ENCODE measurements at places on chromosomes 13 and 19. TPM values are rescaled to one million over a fixed set of nuclear protein-coding genes. Genes with fewer than 3 reads are reported as not detected.
A peak's percentile ranks its signal among the peaks of the same experiment; 100 is the strongest.

ZNF536 gene
- total RNA-seq = 0.10 TPM

CKM gene
- total RNA-seq = not detected

MAP3K10 gene
- 11.0 TPM for total RNA-seq

TUBB4A gene
- total RNA-seq = 3.3 TPM

ZNF681 gene
- total RNA-seq = 5.9 TPM

FPR3 gene
- 1.9 TPM for total RNA-seq

PROSER3 gene
- 10.6 TPM for total RNA-seq

SLC25A41 gene
- total RNA-seq = not detected

SGCG gene
- not detected for total RNA-seq

KLC3 gene
- 73.4 TPM for total RNA-seq

FREM2 gene
- 0.72 TPM for total RNA-seq

GRCh38 chr19:39544911-39545310, 5.0 kb upstream of the EID2 start:
- no peak for DNase-seq

- no peak for DNase-seq
Measured at GRCh38 chr19:23394511-23394910, 760 bp downstream of the ZNF91 start.

DNA sequence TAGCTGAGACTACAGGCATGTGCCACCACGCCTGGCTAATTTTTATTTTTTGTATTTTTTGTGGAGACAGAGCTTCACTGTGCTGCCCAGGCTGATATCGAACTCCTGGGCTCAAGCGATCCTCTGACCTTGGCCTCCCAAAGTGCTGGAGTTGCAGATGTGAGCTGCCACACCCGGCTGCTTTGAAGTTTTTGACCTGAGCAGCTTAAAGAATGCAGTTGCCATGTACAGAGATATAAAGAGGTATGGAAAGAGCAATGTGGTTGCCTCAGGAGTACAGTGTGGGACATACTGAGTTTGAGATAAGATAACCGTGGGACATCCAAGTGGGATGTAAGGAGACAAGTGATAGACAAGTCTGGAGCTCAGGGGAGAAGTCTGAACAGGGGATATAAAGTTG, 82.7 kb upstream of the LSM14A start:
- no peak for DNase-seq

DNA sequence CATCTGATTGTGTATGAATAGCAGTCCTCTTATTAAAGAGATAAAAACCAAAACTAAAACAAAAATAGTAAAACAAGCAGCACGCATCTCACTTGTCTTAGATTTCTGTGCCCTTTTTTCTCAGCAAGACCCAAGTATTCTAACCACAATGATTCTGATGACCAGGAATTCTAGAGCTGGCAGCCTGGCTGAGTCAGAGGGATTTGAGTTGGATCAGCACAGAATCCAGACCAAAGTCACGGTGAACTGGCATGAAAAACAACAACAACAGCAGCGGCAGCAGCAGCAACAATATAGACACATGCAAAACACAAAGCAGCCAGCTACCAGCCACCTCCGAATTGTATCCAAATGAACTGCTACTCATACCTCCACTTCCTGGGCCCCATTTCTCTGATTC, 360.5 kb downstream of the KCNRG start:
- DNase-seq = no peak

DNA sequence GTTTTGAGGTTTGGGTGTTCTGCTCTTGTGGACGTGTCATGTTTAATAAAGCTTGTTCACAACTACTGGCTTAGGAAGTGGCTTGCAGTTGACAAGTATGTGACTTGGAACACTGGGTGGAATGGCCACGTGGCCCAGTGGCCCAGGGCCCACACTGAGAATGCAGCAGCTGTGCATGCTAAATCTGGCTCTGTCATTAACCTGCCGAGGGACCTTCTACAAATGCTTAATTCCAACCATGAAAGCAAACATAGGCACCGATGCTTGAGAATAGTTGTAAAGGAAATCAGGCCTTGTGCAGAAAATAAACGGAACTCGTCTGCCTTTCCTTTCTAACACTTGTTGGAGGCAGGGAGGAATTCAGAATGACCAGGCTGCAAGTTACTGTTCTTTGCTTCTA, 11.6 kb upstream of the CLDN10 start:
- DNase-seq = no peak

DNA sequence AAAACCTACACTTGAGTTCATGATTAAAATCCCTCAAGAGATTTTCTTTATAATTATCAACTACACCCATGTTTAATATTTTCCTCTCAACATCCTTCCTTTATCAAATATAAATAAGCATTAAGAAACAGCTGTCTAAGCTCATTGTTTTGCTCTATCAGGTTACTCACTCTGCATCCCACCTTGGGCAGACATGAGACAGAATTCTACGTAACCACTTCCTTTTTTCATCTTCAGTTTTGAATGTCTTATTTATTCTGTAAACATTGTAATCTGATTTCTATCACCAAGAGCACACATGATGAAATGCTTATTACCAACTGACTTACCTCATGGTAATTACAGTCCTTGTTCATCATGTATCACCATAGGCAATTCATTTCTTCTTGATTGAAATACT, 1256.6 kb upstream of the ATXN8OS start:
- DNase-seq = no peak

- peak; percentile 96 for DNase-seq
Measured at GRCh38 chr19:10478903-10479384, 24.2 kb downstream of the KEAP1 start.

- no peak for DNase-seq
Measured at GRCh38 chr13:42377640-42378382, 105.9 kb downstream of the AKAP11 start.

DNA sequence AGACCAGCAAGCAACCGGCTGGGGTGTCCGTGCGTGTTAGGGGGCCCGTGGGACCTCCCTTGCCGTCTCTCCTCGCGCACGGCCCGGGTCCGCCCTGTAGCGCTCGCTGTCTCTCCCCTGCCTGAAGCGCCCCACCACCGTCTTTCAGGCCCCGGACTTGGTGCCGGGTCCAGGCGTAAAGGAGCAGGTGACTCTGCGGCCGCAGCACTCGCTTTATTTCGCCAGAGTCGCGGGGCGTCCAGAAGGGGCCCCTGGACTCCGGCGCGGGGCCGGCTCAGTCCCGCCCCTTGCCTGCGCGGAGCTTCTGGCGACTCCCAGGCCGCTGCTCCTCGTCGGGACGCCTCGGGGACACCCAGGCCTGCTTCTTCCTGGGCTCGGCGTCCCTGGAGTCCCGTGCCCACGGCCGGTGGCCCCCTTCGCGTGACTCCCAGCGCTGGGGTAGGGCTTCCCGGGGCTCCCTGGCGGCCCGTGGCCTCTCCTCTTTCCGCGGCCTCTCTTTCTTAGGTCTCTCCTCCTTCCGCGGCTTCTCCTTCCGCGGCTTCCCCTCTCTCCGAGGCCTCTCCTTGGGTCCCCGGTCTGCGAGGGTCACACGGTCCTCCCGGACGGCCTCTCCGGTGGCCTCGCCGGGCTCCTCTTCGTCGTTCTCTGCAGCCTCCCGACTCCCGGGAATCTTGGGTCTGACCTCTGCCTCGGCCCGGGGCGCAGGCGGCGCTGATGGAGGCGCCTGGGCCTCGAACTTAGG, 3.1 kb downstream of the AMH start:
- no peak for DNase-seq

GRCh38 chr19:23145617-23146415, 29.0 kb downstream of the ZNF730 start:
- no peak for DNase-seq

DNA sequence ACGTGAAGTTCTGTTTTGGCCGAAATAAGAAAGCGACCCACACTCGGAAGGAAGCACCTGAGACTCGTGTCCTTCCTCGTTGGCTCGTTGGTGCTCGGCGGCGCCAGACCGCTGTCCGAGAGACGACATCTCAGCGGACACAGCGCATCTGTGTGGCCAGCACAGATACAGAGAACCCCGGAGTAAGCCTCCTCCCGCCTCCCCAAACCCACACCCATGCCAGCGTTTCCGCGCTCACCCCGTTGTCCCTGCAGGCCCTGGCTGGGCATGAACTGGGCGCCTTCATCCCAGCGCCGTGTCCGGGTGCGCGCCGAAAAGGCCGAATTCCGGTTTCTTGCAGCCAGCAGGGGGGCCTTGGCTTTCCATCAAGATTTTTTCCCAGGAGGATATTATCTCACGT, 127.6 kb downstream of the SOX1 start:
- DNase-seq = no peak

DNA sequence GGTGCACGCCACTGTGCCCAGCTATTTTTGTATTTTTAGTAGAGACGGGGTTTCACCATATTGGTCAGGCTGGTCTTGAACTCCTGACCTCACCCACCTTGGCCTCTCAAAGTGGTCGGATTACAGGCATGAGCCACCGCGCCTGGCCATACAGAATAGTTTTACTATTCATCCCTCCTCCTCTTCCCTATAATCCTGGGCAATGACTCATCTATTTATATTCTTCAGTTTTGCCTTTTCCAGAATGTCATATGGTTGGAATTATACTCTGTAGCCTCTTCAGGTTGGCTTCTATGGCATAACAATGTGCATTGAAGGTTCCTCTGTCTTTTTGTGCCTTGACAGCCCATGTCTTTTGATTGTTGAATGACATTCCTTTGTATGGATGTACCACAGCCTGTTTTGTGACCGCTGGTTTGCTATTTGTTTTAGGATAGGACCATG, 22.2 kb upstream of the LRP3 start:
- DNase-seq = no peak

GRCh38 chr19:2171349-2172145, 7.8 kb downstream of the DOT1L start:
- no peak for DNase-seq

- DNase-seq = no peak
Measured at GRCh38 chr19:27777726-27778125, 1435.2 kb downstream of the UQCRFS1 start.

- DNase-seq = no peak
Measured at GRCh38 chr19:42003506-42004294, 9.7 kb upstream of the ATP1A3 start.

DNA sequence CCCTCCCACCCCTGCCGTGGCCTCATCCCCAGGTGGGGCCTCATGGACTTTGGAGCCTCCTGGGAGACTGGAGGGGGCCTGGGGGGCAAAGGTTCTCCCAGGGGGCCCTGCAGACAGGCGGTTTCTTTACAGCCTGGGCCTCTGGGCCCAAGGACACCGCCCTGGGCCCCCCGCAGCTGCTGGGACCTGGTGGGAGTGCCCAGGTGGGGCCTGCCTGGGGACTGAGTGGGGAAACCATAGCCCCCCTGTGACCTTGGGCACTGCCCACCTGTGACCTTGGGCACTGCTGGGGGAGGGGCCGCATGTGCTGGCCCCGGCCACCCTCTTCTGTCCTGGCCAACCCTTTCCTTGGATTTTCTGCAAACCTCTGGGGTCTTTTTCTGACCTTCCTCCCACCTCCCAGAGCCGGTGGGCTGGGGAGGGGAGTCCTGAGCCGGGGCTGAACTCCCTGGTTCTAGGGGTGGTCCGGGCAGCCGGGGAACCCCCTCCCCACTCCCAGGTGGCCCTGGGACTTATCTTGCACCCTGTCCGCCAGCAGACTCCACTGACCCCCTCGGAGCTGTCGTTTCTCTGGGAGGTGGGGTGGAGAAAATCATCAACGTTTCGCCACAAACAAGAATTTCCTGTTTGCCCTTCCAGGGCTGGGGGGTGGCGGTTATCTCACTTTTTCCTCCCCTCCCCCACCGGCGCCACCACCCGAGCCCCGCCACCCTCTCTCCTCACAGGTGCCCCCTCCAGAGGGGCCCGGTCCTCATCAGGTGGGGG, 27.0 kb downstream of the ARID3A start:
- DNase-seq = no peak

DNA sequence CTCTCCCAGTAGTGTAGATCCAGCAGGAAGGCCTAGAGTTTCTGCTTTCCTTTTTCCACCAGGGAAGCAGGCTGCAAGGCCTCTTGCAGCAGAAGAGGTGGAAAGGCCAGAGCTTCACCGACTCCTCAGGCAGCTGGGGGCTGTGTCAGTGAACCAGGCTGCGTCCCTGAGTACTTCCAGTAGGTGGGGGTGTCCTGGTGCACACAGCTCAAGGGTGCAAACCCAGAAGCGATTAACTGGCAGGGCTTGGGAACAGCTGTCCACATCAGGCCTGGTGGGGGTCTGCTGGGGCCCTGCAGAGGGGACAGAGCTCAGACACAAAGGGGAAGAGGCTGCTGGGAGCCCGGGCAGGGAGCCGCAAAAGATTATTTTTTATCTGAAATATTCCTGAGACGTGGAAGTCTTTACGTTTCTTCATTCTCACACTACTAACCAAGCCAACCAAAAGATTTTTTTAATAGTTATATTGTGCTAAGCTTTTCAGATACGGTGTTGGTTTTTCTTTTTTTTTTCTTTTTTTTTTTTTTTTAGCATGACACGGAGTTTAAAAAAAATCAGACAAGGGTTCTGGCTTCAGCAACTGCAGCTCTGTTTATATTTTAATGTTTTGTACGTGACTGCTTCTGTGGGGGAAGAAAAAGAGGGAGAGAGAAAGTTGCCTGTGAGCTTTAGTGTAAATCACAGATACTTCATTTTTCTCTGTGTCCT, 11.0 kb downstream of the TSHZ3 start:
- DNase-seq = no peak

GRCh38 chr19:6735181-6735911, 2.0 kb downstream of the GPR108 start:
- no peak for DNase-seq

GRCh38 chr19:29671393-29672160, 6.3 kb downstream of the PLEKHF1 start:
- no peak for DNase-seq

DNA sequence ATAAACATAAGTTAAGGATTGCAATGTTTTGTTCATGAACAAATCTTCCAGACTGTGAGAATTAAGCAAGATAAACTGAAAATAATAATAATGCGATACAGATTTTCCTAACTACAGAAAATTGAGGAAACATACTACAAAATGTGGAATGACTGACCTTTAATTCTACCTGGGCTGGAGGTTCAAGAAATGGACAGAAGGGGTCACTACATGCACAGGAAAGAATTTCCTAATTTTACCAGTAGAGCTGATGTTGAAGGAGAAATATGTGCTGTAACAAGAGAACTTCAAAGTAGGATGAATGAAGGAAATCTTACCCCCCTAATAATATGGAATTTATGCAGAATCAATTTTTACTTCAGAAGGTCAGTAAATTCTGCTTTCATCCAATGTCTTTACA, 62.3 kb downstream of the ZNF627 start:
- no peak for DNase-seq

DNA sequence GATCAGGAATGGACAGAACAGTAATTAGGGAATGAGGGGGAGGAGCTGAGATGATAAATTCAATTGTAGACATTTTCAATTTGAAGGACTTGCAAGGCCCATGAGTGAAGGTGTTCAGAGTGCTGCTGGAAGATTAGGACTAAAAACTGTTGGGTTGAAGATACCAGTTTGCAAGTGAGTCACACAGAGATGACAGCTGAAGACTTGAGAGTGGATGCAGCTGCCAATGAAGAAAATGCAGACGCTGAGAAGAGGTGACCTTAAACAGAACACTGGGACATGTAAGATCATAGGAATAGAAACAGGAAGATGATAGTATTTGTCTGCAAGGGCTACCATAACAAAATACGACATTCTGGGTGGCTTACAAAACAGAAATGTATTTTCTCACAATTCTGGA, 1716.5 kb upstream of the SLC10A2 start:
- DNase-seq = no peak

DNA sequence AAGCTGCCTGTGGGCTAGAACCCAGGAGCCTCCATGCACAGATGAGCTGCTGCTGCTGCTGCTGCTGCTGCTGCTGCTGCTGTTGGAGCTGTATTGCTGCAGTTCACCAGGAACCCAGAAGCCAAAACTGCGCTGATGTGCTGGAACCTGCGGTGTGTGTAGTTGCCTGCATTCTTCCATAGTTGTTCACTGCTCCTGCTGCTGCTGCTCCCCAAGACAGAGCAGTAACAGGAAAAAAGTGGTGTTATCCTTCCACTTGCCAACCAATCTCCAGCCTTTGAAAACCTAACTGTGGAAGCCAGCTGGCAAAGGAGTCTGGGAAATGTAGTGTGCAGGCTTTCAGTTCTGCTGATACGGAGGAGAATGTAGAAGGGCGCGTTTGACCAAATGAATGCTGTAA, 37.9 kb downstream of the ARHGAP35 start:
- peak; percentile 59 for DNase-seq
